Neural progenitor cell (in vitro differentiated cells): ENCODE measurements at places on chromosomes 13 and 19.

- H3K27ac ChIP-seq = no peak overlapping the region
- H3K27me3 ChIP-seq = no peaks in the 10 kb centered on the region
- H3K4me3 ChIP-seq = no peak overlapping the region
- no peak for DNase-seq
- no peaks in the 10 kb centered on the region for H3K36me3 ChIP-seq
- H3K4me1 ChIP-seq = no peaks in the 10 kb centered on the region
Observed at GRCh38 chr13:84479656-84480055, 597.4 kb upstream of the SLITRK1 start.

- H3K27ac ChIP-seq = no peak overlapping the region
- H3K27me3 ChIP-seq = no peaks in the 10 kb centered on the region
- H3K4me3 ChIP-seq = no peak overlapping the region
- H3K4me1 ChIP-seq = peaks cover 6% of the 10 kb centered on the region
- no peaks in the 10 kb centered on the region for H3K36me3 ChIP-seq
Observed at GRCh38 chr13:90049989-90050671, 1297.4 kb upstream of the MIR17HG start.

DNA sequence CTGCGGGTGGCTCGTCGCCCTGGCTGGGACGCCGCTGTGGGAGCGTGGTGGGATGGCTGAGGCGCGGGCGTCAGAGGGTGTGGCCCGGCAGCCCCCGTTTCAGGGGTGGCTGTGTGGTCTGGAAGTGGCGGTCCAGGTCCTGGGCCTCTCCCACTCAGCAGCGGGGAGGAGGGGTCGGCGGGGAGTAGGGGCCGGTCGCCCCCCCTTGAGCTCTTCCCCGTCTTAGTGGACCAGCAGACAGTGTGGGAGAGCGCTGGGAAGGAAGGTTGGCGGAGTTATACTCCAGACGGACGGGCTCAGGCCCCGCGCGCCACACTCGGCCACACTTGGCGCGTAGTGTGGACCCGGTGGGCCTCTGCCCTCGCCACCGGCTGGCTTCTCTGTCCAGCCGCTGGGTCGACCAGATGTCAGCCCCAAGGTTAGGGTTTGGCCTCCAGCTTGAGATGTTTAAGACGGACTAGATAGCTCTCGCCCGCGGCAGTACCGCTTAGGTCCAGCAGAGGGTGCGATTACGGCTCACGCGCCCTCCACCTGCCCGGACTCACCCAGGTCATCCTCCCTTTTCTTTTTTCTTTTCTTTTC lies 21.7 kb upstream of the ZNF429 start:
- H3K4me3 ChIP-seq = no peak overlapping the region
- H3K36me3 ChIP-seq = no peaks in the 10 kb centered on the region

DNA sequence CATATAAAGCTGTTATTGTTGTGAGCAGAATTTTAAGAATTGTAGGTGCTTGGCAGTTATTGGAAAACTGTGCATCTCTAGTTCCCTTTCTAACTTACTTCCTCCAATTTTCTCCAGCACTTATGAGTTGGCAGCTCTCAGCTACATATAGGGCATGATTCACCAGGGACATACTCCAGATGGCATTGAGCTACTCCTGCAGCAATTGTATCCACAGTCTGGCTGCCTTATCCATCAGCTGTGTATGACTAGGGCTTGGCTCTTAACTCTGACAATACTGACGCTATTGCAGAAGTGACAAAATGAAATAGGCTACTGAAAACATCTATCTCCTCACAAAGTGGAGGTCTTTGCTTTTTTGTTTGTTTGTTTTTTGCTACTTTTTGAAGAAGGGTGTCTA lies 276.7 kb downstream of the POU4F1 start:
- no peaks in the 10 kb centered on the region for H3K4me1 ChIP-seq
- no peak overlapping the region for H3K27ac ChIP-seq
- DNase-seq = no peak
- H3K4me3 ChIP-seq = no peak overlapping the region

GRCh38 chr19:21256722-21257121 lies 72.5 kb downstream of the ZNF708 start:
- no peaks in the 10 kb centered on the region for H3K36me3 ChIP-seq
- no peak overlapping the region for H3K27ac ChIP-seq
- H3K4me1 ChIP-seq = no peaks in the 10 kb centered on the region
- peak; percentile 32 for DNase-seq
- no peak overlapping the region for H3K4me3 ChIP-seq
- H3K27me3 ChIP-seq = no peaks in the 10 kb centered on the region

DNA sequence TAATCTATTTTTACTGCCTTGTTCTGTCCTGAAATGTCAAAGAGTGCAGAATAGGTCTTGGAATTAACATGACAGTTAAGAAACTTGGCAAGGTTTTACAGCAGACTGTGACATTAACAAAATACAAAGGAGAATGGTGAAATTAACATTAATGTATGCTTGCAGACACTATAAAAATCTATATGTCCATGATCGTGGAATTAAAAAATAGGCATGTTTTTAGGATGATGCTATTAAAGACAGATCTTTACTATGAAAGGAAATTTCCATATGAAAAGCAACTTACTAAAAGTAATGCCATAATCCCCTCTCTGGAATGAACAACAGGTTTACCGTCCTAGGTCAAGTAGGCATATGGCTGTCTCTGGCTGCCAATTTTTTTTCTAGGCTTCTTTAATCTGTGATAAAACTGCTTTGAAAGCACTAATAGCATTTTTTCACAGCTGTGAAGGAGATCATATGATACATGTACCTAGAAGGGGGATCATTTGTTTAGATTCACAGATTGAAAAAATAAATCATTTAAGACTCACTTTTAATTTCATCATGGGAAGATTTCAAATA lies 291.5 kb downstream of the ZNF536 start:
- H3K27me3 ChIP-seq = peaks cover 8% of the 10 kb centered on the region
- H3K36me3 ChIP-seq = no peaks in the 10 kb centered on the region
- H3K4me3 ChIP-seq = no peak overlapping the region

- no peak overlapping the region for H3K4me3 ChIP-seq
- H3K27me3 ChIP-seq = peaks cover 7% of the 10 kb centered on the region
- H3K27ac ChIP-seq = no peak overlapping the region
- peaks cover 45% of the 10 kb centered on the region for H3K4me1 ChIP-seq
- no peak for DNase-seq
Observed at GRCh38 chr19:46299004-46299509, 2.2 kb downstream of the HIF3A start.

DNA sequence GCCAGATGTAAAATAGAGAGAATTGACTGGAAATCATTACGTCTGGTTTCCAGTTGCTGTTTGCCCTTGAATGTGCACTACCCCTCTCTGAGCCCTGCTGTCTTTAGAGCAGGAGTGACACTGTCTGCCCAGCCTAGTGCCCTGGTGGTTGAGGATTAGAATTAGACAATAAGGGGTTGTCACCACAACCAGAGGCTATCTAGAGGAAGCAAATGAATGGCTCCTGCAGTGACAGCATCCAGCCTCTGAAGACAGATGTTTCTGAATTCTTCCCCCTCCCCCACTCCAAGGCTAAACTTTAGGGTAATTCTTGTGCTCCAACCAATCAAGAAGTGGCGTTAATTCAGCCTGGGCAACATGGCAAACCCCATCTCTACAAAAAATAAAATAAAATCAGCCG lies 2.0 kb downstream of the RAB8A start:
- H3K4me3 ChIP-seq = no peak overlapping the region
- no peak overlapping the region for H3K27ac ChIP-seq
- H3K36me3 ChIP-seq = no peaks in the 10 kb centered on the region
- no peaks in the 10 kb centered on the region for H3K4me1 ChIP-seq
- no peaks in the 10 kb centered on the region for H3K27me3 ChIP-seq

- no peak overlapping the region for H3K27ac ChIP-seq
- H3K4me1 ChIP-seq = peaks cover 7% of the 10 kb centered on the region
- no peaks in the 10 kb centered on the region for H3K36me3 ChIP-seq
- no peaks in the 10 kb centered on the region for H3K27me3 ChIP-seq
- no peak overlapping the region for H3K4me3 ChIP-seq
Observed at GRCh38 chr13:44155422-44156293, 218.0 kb upstream of the SERP2 start.

- no peak overlapping the region for H3K27ac ChIP-seq
- no peak overlapping the region for H3K4me3 ChIP-seq
- H3K4me1 ChIP-seq = peaks cover 41% of the 10 kb centered on the region
- DNase-seq = no peak
Observed at GRCh38 chr19:48613024-48613851, 1.6 kb downstream of the FAM83E start.

- H3K27ac ChIP-seq = no peak overlapping the region
- no peak for DNase-seq
- H3K27me3 ChIP-seq = no peaks in the 10 kb centered on the region
- no peaks in the 10 kb centered on the region for H3K4me1 ChIP-seq
- no peak overlapping the region for H3K4me3 ChIP-seq
Observed at GRCh38 chr13:30346153-30346788, 38.9 kb upstream of the KATNAL1 start.

DNA sequence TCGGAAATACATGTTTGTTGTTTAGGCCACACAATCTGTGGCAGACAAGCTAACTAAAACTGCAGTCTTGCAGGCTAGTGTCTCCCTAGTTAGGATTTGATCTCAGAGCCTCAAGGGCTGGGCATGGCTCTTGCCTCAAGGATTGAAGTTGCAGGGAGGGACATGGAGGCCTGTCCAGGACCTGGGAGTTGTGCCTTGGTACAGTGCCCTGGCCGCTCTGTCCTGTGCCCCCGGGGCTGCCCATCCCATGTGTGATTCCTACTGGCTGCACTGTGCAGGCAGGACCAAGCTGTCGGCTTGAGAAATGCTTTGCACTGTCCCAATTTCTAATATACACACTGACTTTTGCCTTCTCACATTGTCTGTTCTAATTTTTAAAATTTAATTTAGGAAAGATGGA lies 7.5 kb upstream of the ZNF256 start:
- no peak overlapping the region for H3K27ac ChIP-seq
- no peaks in the 10 kb centered on the region for H3K4me1 ChIP-seq
- H3K36me3 ChIP-seq = no peaks in the 10 kb centered on the region
- H3K4me3 ChIP-seq = no peak overlapping the region

GRCh38 chr19:1383312-1384084 lies at the start of gene NDUFS7:
NDUFS7 (plus strand) TSS chr19:1383907; CDS start chr19:1383927, 20 bp downstream.
- H3K36me3 ChIP-seq = no peaks in the 10 kb centered on the region
- H3K4me3 ChIP-seq = peak within 1 kb of the TSS; percentile 86
- H3K4me1 ChIP-seq = peaks cover 19% of the 10 kb centered on the region
- H3K27me3 ChIP-seq = no peaks in the 10 kb centered on the region

GRCh38 chr13:51608857-51609406 lies 24.7 kb downstream of the WDFY2 start:
- H3K4me1 ChIP-seq = no peaks in the 10 kb centered on the region
- no peak overlapping the region for H3K27ac ChIP-seq
- no peak for DNase-seq
- H3K4me3 ChIP-seq = no peak overlapping the region
- no peaks in the 10 kb centered on the region for H3K36me3 ChIP-seq

DNA sequence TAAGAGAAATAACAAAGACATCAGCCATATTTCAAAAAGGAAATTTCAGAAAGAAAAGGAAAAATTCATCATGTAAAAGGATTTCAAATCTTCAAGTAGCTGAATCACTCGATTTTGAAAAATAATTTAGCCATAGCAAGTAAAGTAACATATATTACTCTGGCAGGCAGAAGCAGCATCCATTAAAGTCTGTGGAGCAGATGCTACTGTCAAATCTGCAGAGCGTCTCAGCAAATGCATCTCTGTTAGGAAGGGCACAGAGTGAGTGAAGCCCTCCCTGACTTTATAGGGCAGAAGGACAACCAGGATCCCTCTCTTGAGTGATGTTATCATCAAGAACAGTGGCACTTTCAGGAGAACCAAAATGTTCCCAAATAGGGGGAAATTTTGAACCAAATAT lies 445.5 kb downstream of the EFNB2 start:
- no peak overlapping the region for H3K27ac ChIP-seq
- H3K27me3 ChIP-seq = no peaks in the 10 kb centered on the region
- H3K4me3 ChIP-seq = no peak overlapping the region
- H3K4me1 ChIP-seq = no peaks in the 10 kb centered on the region
- H3K36me3 ChIP-seq = no peaks in the 10 kb centered on the region
- DNase-seq = no peak

DNA sequence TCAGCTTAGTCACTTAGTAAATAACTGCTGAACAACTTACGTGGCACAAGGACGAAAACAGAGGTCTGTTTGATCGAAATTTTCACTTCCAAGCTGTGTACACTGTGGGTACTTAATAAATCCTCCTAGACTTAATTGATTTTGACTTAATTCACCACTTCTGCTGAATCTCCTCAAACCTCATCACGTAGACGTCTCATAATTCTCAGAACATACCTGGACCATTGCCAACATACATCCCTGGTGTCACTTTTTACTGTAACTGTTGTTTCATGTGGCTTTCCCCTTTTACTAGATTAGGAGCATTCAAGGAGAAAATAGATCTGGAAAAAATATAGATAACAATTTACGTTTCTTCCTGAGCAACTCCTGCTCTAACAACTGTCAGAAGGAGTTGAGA lies 105.0 kb downstream of the MBNL2 start:
- H3K27ac ChIP-seq = no peak overlapping the region
- H3K4me3 ChIP-seq = no peak overlapping the region
- H3K27me3 ChIP-seq = no peaks in the 10 kb centered on the region
- H3K36me3 ChIP-seq = no peaks in the 10 kb centered on the region
- H3K4me1 ChIP-seq = peaks cover 24% of the 10 kb centered on the region

DNA sequence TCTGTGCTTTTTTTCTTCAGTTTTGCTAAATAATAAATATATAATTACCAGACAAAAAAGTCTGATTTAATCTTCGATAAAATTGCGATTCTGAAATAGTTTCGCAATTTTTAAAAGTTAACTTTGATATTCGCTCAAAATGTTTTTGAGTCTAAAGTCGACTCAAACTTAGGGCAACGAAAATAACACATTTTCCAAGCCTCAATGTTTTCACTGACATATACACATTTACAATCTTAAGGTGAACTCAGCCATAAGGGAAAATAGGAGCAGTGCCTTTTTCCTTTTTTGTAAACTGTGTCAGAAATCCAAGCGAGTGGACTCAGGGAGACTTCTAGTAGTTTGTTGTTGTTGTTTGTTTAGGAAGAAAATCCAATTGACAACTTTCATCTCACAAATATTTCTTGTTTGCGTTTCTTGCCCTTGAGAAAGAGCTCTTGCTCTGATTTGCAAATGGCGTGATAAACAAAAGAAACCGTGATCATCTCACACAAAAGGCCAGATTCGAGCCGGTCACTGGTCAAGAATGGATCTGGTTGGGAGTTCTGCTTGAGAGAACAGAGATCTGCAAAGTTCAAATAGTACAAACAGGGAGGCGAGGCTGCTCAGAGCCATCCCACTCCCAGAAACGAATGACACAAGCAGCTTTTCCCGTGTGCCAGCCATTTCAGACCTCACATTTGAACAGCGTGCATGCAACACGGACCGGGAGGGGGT lies 2.1 kb downstream of the SOX21 start:
- H3K4me3 ChIP-seq = peak overlapping the region; percentile 93
- no peaks in the 10 kb centered on the region for H3K27me3 ChIP-seq
- H3K36me3 ChIP-seq = peaks cover 15% of the 10 kb centered on the region
- DNase-seq = peak; percentile 84
- H3K4me1 ChIP-seq = peaks cover 28% of the 10 kb centered on the region

DNA sequence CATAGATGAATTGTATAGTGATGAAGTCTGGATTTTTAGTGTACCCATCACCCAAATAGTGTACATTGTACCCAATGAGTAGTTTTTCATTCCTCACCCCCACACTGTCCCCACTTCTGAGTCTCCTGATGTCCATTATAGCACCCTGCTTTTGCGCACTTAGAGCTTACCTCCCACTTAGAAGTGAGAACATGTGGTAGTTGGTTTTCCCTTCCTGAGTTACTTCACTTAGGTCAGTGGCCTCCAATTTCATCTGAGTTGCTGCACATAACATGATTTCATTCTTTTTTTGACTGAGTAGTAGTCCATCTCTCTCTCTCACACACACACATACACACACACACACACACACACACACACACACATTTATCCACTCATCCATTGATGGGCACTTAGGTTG lies 43.2 kb upstream of the ALOX5AP start:
- H3K27ac ChIP-seq = no peak overlapping the region

- H3K27me3 ChIP-seq = no peaks in the 10 kb centered on the region
- H3K27ac ChIP-seq = no peak overlapping the region
- H3K4me3 ChIP-seq = no peak overlapping the region
- H3K4me1 ChIP-seq = no peaks in the 10 kb centered on the region
Observed at GRCh38 chr19:14672188-14672872, 2.3 kb downstream of the ADGRE3 start.
